ENCODE measurements at places on chromosomes 6 and 20.

GRCh38 chr6:169328112-169328801 is 74.6 kb upstream of the THBS2 start:
- DNase-seq, result no peak

- DNase-seq, result no peak
These were observed 70.7 kb upstream of the LTV1 start for GRCh38 chr6:143772116-143773086.

- peak; percentile 62 for DNase-seq
These were observed 18.0 kb upstream of the CSNK2A1 start for GRCh38 chr20:561437-562231.

DNA sequence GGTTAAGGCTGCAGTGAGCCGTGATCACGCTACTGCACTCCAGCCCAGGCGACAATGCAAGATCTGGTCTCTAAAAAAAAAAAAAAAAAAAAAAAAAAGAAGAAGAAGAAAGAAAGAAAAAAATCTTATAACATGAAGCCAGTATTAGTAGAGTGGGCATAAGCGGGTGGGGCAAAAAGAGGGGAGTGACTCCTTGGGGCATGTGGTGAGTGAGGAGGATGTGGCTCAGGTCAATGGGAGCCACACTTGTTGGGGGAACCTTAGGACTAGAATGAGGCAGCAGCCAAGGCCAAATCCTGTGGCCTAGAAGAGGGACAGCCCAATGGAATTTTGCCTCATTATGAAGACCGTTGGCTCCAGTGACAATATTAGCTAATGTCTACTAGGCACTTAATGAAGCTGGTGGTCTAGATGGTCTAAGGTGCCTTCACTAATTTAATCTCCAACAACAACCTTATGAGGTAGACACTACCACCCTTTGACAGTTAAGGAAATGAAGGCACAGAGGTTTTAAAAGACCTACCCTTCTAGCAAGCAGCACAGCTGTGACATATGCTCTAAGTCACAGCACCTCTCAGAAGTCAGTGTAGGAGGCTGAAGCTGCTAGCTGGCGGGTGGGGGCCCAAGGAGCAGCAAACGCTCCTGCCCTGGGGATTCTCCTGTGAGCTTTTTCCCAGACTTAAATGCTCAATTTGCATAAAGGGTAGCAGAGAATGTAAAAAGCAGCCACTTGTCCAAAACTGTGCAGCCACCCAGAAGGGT is 23.6 kb upstream of the ARMC12 start:
- no peak for DNase-seq

- no peak for DNase-seq
These were observed 27.7 kb upstream of the PTPN1 start for GRCh38 chr20:50482396-50482981.

DNA sequence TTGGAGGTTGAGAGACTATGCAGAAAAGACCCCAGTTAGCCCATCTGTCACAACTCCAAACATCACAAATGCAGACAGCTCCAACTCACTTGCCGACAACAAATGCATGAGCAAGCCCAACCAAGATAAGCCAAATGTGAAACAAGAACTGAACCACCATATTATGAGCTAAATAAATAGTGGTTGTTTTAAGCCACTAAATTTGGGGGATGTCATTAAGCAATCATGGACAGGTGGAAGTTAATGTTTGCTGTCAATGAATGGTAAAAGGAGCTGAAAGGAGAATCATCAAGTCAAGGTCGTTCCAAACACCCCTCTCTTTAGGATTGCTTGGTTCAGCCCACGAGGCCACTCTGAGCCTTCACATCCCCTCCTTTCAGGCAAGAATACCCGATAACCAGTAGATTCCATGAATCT is 71.2 kb upstream of the PLCB4 start:
- DNase-seq, result no peak

DNA sequence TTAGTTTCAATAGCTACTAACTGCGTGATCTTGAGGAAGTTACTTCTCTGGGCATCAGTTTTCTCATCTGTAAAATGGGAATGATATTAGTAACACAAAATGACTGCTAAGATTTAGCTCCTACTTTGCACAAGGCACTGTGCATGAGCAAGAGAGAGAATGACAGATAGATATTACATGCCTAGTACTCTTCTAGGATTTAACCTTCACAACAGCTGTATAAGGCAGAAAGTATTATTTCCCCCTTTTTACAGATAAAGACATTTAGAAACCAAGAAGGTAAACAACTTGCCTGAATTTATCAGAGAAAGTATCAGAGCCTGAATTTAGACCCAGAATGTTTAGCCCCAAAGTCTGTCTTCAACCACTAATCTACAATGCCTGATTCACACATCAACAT is 281.6 kb downstream of the KHDC1L start:
- DNase-seq, result no peak

DNA sequence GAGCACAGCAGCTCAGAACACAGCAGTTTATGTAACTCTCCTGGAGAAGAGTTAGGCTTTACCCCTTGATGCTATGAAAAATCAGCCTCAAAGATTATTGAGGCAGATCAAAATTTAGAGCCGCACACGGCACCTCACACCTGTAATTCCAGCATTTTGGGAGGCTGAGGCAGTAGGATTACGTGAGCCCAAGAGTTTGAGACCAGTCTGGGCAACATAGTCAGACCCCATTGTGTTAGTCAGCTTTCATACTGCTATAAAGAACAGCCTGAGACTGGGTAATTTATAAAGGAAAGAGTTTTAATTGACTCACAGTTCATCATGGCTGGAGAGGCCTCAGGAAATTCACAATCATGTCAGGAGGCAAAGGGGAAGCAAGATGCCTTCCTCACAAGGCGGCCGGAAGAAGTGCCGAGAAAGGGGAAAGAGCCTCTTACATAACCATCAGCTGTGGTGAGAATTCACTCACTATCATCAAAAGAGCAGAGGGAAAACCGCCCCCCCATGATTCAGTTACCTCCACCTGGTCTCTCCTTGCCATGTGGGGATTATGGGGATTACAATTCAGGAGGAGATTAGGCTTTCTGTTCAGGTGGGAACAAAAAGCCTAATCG is 87.7 kb downstream of the SGK1 start:
- no peak for DNase-seq

DNA sequence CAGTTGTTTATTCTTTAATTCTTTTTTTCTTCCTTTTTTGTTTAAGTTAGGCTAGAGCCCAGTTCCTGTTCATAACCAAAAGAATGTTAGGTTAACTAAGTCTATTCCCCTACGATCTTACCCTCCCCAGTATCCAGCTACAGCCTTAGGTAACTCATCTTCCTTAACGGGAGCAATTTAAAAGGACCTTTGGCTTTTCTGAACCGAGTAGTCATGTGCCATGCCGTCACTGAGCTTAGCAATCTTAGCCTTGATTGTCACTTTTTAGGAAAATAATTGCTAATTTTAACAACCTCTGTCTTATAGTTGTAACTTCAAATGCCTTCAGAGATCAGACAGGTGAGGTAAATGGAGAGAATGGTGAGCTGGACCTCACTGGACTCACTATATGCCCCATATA is 6.2 kb downstream of the METTL24 start:
- no peak for DNase-seq

- DNase-seq, result no peak
These were observed 951.1 kb upstream of the ADGRB3 start for GRCh38 chr6:67683960-67684359.

DNA sequence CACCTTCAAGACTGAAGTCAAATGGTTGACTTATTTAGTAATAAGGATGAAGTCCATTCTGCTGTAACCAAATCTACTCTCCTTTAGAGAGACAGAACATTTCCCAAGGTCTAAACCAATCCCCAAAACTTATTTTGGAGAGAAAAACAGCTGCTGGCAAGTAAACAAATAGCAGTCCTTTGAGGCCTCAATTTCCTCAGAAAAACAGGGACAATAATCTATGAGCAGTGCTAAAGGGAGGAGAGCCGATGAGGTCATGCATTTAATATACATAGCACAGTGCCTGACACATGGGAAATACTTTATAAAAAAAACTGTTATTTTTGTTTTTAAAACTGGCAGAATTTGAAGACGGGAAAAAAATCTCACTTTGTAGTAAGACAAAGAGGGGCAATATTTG is 526.0 kb downstream of the EPM2A start:
- DNase-seq, result no peak

- no peak for DNase-seq
These were observed at the start of gene GABRR1 for GRCh38 chr6:89217299-89217910. TSS of gene GABRR1 (minus strand) at chr6:89217358. CDS start at chr6:89217322, 36 bp downstream.

GRCh38 chr6:23637296-23637695 is 488.7 kb upstream of the NRSN1 start:
- DNase-seq, result no peak

DNA sequence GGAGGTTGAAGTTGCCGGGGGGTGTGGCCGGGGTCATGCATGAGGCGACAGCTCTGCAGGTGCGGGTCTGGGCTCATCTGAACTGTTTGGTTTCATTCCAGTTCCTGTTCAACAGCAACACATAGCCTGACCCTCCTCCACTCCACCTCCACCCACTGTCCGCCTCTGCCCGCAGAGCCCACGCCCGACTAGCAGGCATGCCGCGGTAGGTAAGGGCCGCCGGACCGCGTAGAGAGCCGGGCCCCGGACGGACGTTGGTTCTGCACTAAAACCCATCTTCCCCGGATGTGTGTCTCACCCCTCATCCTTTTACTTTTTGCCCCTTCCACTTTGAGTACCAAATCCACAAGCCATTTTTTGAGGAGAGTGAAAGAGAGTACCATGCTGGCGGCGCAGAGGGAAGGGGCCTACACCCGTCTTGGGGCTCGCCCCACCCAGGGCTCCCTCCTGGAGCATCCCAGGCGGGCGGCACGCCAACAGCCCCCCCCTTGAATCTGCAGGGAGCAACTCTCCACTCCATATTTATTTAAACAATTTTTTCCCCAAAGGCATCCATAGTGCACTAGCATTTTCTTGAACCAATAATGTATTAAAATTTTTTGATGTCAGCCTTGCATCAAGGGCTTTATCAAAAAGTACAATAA is 72.5 kb downstream of the PTPN1 start:
- no peak for DNase-seq

DNA sequence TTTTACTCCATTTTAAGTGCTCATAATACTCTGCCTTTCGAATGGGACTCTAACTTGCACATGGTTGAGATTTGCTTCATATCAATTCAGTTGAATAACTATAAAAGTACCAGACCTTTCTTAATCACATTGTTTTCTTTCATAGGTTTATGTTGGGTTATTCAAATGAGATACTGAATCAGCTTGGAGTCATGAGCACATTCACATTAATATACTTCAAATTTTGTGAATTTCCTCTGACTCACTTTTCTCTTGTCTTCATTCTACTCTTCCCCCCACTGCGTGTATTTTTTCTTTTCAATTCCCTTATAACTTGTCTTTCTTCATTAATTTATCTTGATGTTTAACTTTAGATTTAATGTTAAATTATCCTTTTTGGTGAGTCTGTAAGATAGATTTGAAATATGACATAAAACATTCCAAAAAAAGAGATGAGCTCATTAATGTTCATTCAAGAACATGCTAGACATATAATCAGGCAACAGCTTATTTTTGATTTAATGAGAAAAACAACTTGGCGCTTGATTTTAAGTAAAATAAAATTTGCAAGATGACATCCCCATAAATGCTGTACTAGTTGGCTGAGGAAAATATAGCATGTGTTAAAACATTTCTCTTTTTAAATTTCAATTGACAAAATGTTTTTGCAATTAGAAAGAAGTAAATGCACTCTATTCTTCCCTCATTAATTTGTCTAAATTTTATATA is 736.0 kb downstream of the CD109 start:
- no peak for DNase-seq

DNA sequence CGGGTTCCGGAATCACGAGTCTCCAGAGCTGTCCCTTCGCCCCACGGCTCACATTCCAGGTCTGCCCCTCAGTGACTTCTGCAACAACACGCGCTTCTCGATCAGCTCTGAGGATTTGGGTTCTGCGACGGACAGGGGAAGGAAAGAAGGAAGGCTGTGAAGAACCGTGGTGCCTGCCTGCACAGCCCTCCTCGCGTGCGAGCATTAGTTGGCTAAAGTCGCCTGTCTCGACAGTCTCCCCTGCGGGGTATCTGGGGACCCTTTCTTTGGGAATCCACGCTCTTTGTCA is 23.1 kb downstream of the VPS52 start:
- peak; percentile 51 for DNase-seq

- no peak for DNase-seq
These were observed 59.1 kb upstream of the CCN6 start for GRCh38 chr6:111994791-111995190.

All from NCI-H2171 (cell line).